ENCODE measurements at places on chromosomes 3 and 15.

DNA sequence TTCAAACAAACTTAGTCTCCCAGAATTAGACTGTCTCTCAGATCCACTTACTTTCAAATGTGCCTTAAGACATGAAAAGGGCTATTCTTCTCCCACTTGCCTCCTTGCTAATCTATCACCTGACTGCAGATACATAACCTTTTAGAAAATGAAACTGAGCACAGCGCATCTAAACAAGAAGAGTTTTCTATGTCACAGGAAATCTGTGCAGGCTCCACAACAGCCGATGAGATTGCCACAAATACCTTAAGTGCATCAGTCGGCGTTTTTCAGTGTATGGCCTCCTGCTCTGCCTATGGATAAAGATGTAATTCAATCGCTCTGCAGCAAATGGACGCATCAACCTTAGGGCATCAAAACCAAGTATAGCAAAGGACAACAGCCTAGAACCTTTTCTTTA lies 544.2 kb downstream of the FOXP1 start:
- H3K27ac ChIP-seq, result peak overlapping the region; percentile 67
- no peaks in the 10 kb centered on the region for H3K27me3 ChIP-seq
- peak overlapping the region; percentile 2 for H3K4me3 ChIP-seq
- H3K36me3 ChIP-seq, result peaks cover 74% of the 10 kb centered on the region
- H3K4me1 ChIP-seq, result peaks cover 30% of the 10 kb centered on the region

- H3K36me3 ChIP-seq, result no peaks in the 10 kb centered on the region
- DNase-seq, result no peak
- no peak overlapping the region for H3K27ac ChIP-seq
- H3K4me3 ChIP-seq, result no peak overlapping the region
- H3K4me1 ChIP-seq, result peaks cover 8% of the 10 kb centered on the region
Observed at GRCh38 chr15:70569714-70570231, 193.6 kb downstream of the UACA start.

- H3K27ac ChIP-seq, result no peak overlapping the region
- H3K4me3 ChIP-seq, result no peak overlapping the region
- H3K36me3 ChIP-seq, result peaks cover 45% of the 10 kb centered on the region
- DNase-seq, result no peak
Observed at GRCh38 chr15:30675126-30675525, 49.2 kb downstream of the ARHGAP11B start.

- H3K4me1 ChIP-seq, result peaks cover 12% of the 10 kb centered on the region
- H3K36me3 ChIP-seq, result peaks cover 2% of the 10 kb centered on the region
- no peak overlapping the region for H3K27ac ChIP-seq
Observed at GRCh38 chr15:91887321-91887720, 33.8 kb downstream of the SLCO3A1 start.

GRCh38 chr15:84800365-84800806 lies 16.8 kb upstream of the ALPK3 start:
- no peak overlapping the region for H3K4me3 ChIP-seq
- no peaks in the 10 kb centered on the region for H3K27me3 ChIP-seq
- no peak overlapping the region for H3K27ac ChIP-seq
- no peak for DNase-seq
- H3K36me3 ChIP-seq, result peaks cover 36% of the 10 kb centered on the region

DNA sequence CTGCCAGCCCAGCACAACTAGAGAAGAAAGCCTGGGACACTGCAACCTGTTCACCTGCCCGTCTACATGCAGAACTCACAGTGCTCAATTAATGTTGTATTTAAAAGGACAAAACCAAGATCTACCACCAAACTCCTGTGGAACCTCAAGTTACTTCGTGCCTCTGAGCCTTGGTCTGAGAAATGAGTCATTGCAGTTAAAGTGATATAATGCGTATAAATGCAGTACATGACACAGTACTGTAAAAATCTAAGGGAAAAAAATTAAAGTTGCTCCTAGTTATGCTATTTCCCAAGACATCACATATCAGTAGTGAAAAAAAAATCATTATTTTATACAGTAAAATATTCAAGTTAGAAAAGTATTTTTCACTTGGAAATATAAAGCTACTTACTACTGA lies 138.9 kb downstream of the ZIC4 start:
- H3K36me3 ChIP-seq, result no peaks in the 10 kb centered on the region
- H3K27me3 ChIP-seq, result no peaks in the 10 kb centered on the region
- no peak for DNase-seq
- H3K4me1 ChIP-seq, result no peaks in the 10 kb centered on the region

DNA sequence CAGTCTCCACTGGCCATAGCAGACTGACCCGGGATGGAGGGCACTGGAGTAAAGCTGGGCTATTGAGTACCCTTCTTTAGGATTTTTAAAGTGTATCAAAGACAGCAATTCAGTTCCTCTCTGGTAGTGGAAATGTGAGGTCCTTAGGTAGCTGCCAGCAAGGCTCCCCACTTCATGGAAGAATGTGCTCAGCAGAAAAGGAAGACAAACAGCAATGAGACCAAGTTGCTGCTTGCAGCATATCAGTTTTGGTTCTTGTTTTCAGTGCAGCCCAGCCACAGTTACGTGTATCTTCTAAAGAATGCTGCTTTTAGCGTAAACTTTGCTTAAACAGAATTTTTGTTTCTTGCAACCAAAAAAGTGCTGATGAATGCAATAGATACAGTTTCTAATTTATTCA lies 374.0 kb upstream of the CBLB start:
- H3K36me3 ChIP-seq, result peaks cover 8% of the 10 kb centered on the region
- peak; percentile 60 for DNase-seq
- no peaks in the 10 kb centered on the region for H3K27me3 ChIP-seq
- H3K27ac ChIP-seq, result peak overlapping the region; percentile 75
- no peak overlapping the region for H3K4me3 ChIP-seq

- DNase-seq, result no peak
- H3K36me3 ChIP-seq, result no peaks in the 10 kb centered on the region
- H3K4me1 ChIP-seq, result no peaks in the 10 kb centered on the region
- peaks cover 4% of the 10 kb centered on the region for H3K27me3 ChIP-seq
Observed at GRCh38 chr3:157300981-157301663, 135.5 kb upstream of the PTX3 start.

- DNase-seq, result no peak
- H3K4me1 ChIP-seq, result no peaks in the 10 kb centered on the region
- H3K36me3 ChIP-seq, result no peaks in the 10 kb centered on the region
- H3K4me3 ChIP-seq, result no peak overlapping the region
Observed at GRCh38 chr3:7188551-7188950, 327.6 kb downstream of the GRM7 start.

- no peaks in the 10 kb centered on the region for H3K4me1 ChIP-seq
- peaks cover 6% of the 10 kb centered on the region for H3K36me3 ChIP-seq
- peaks cover 25% of the 10 kb centered on the region for H3K27me3 ChIP-seq
- no peak overlapping the region for H3K27ac ChIP-seq
Observed at GRCh38 chr3:194389269-194389668, 9.8 kb downstream of the GP5 start.

- H3K27ac ChIP-seq, result no peak overlapping the region
- H3K4me3 ChIP-seq, result no peak overlapping the region
- H3K4me1 ChIP-seq, result peaks cover 5% of the 10 kb centered on the region
- H3K36me3 ChIP-seq, result peaks cover 6% of the 10 kb centered on the region
Observed at GRCh38 chr3:53218131-53218530, 37.7 kb downstream of the TKT start.

DNA sequence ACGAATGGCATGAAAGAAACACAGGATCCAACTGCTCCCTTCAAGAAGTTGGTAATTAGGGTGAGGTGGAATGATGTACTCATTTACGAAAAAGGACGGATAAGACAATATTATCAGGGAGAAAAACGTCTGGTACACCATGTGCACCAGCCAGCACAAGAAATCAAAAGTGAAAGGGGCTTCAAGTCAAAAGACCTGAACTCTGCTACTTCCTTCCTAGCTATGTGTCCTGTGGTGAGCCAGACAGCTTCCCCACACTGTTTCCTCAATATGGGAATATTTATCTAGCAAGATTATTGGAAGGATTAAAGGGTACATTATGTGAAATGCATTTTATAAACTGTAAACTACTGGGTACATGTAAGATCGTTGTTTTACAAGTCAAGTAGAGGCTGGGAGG lies 33.9 kb downstream of the RAB27A start:
- peaks cover 39% of the 10 kb centered on the region for H3K36me3 ChIP-seq
- H3K4me1 ChIP-seq, result peaks cover 68% of the 10 kb centered on the region
- H3K27me3 ChIP-seq, result no peaks in the 10 kb centered on the region
- H3K27ac ChIP-seq, result peak overlapping the region; percentile 71

- H3K27me3 ChIP-seq, result no peaks in the 10 kb centered on the region
- DNase-seq, result no peak
- no peaks in the 10 kb centered on the region for H3K36me3 ChIP-seq
- H3K4me1 ChIP-seq, result no peaks in the 10 kb centered on the region
Observed at GRCh38 chr3:147680837-147681483, 271.8 kb downstream of the ZIC1 start.

DNA sequence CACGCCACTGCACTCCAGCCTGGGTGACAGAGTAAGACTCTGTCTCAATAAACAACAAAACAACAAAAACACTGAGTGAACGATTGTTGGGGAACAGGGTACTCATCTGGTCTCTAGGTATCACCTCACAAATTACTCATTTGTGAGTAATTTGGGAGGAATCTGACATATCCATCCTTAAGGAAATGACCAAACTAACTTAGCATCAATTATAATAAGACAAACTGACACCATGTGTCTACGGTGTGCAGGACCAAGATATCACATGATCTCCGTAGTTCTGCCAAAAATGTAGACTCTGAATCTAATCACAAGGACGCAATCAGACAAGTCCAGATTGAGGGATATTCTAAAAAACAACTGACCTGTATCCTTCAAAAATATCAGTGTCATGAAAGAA lies 12.0 kb upstream of the DAPK2 start:
- H3K4me3 ChIP-seq, result no peak overlapping the region
- peaks cover 2% of the 10 kb centered on the region for H3K27me3 ChIP-seq
- H3K36me3 ChIP-seq, result no peaks in the 10 kb centered on the region
- no peak for DNase-seq

DNA sequence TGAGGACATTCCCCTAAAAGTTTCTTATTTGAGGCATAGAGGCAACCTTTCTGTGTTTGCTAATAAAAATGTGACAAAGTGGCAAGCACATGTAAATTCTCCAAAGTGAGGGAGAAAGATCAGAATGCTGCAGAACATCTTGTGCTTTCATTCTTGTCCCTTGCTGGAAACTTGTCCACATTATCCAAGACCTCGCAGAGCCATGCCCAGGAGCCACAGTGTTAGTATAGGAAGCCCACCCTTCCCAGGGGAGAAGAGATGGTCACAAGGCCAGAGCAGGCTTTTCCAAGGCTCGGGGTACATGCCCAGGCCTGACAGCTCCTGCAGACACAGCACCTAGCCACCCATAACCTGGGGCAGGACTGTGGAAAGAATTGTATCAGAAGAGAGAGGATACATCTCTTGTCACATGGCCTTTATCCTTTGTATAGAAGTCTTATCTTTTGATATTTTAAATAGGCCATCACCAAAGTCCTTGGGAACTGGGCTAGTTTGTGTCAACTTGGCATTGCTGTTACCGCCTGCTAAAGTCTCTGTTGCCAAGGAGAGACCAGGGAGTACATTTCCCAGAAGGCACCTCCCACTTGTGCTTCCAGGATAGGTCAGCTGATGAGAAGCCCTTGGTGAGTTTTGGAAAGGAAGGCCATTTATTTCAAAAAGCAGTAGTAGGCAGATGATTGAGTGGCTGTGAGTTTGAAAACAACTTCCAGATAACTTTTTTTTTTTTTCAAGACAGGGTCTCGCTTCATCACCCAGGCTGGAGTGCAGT lies 10.5 kb downstream of the DLEC1 start:
- peaks cover 5% of the 10 kb centered on the region for H3K27me3 ChIP-seq
- H3K4me1 ChIP-seq, result peaks cover 2% of the 10 kb centered on the region
- H3K27ac ChIP-seq, result no peak overlapping the region
- no peaks in the 10 kb centered on the region for H3K36me3 ChIP-seq
- no peak for DNase-seq

DNA sequence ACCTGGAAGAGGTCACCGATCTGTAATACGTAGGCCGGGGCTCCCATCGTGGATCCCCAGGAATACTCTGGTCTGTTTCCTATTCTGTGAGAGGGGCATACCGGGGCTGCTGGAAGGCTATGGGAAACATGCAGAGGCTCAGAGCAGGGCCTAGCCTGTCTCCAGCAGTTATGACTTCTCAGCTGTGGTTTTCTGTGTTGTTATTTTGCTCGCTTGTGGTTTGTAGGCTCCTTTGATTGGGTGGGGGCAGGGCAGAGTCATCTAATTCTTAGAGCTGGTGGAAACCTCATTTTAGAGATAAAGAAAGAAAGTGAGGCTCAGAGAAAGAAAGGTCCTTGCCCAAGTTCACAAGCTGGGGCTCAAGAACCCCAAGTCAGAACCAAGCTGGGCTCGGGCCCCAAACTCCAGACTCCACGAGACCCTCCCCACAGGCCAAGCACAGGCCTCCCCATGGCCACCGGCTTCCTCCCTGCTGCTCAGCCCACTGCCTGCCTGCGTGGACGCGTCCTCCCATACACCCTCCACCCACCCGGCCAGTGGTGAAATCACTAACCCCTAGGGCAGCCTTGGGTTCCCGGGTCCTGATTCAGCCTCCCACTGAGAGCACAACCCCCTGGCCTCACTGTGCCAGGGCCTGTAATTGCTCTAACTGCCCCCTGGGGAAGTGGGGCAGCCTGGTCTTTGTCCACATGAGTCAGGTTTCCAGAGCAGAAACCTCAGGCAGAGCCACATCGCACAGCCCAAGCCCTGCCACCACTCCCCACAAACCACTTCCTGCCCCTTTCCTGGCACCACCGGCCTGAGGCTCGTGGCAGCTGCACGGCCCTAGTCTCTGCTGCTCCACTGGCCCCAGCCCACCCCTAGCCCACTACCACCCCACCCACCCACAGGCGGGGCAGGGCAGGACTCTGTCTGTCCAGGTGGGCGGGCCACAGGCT lies 270.8 kb downstream of the UACA start:
- no peaks in the 10 kb centered on the region for H3K36me3 ChIP-seq
- peaks cover 31% of the 10 kb centered on the region for H3K27me3 ChIP-seq
- H3K4me1 ChIP-seq, result peaks cover 85% of the 10 kb centered on the region
- H3K27ac ChIP-seq, result peak overlapping the region; percentile 96

GRCh38 chr15:63969652-63970421 lies 76.4 kb downstream of the DAPK2 start:
- no peaks in the 10 kb centered on the region for H3K27me3 ChIP-seq
- peaks cover 51% of the 10 kb centered on the region for H3K4me1 ChIP-seq
- H3K4me3 ChIP-seq, result peak overlapping the region; percentile 83
- peak; percentile 61 for DNase-seq
- peak overlapping the region; percentile 100 for H3K27ac ChIP-seq

- H3K36me3 ChIP-seq, result peaks cover 8% of the 10 kb centered on the region
- H3K4me3 ChIP-seq, result no peak overlapping the region
- peaks cover 70% of the 10 kb centered on the region for H3K4me1 ChIP-seq
- H3K27me3 ChIP-seq, result peaks cover 2% of the 10 kb centered on the region
- no peak overlapping the region for H3K27ac ChIP-seq
- no peak for DNase-seq
Observed at GRCh38 chr15:91862891-91863504, 9.5 kb downstream of the SLCO3A1 start.

- peaks cover 5% of the 10 kb centered on the region for H3K27me3 ChIP-seq
- DNase-seq, result no peak
- no peaks in the 10 kb centered on the region for H3K36me3 ChIP-seq
- H3K4me3 ChIP-seq, result no peak overlapping the region
- peaks cover 8% of the 10 kb centered on the region for H3K4me1 ChIP-seq
Observed at GRCh38 chr3:72974956-72975355, 21.7 kb upstream of the PPP4R2 start.

All from activated CD4-positive, alpha-beta T cell treated with anti-CD3 and anti-CD28 coated beads, Interleukin-2, amount 10 ng/mL, durations not matched to agents 24 days and 14 days (primary cell).